Left ventricle myocardium inferior (tissue), 1 donor: ENCODE measurements at places on chromosomes 7 and 10.

DNA sequence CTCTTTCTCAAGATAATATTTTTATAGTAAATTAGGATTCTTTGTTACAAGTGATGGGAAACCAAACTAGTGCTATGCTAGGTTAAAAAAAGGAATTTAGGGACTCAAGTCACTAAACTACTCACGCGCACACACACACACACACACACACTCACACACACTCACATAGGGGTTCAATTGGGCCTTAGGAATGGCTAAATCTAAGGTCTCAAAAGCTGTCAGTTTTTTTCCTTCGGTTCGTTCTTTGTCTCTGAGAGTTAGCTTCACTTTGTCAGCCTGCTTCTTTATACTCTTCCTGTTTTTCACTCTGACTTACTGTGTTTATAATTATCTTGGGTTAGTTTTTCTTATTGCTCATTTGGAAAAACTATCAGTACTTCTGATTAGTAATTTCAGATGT, 138.9 kb downstream of the ADK start:
- no peak for DNase-seq

- DNase-seq = no peak
These were observed 193.9 kb upstream of the TCF7L2 start for GRCh38 chr10:112756235-112756527.

DNA sequence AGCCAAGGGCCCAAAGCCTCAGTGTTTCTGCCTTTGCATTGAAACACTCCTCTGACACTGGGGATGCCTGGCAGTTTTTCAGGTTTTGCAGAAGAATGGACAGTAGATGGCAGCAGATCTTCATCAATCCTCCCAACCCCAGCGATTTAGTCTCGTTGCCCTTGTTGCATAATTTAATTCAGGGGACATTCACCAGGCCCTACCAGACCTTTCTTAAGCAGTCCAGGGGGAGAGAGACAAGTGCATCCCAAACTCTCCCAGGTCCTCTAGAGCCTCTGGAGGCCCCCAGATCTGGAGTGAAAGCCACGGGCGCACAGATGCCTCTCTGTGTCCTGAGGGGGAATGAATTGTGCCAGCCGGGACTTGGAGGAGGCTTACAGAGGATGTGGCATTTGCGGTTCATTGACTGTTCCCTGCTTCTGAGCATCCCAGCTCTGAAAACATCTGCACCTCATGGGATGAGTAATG, 29.6 kb downstream of the MINDY4 start:
- DNase-seq = no peak

GRCh38 chr7:139680676-139681462, 96.9 kb downstream of the HIPK2 start:
- DNase-seq = peak; percentile 68

GRCh38 chr7:31875424-31875823, 188.4 kb downstream of the PPP1R17 start:
- DNase-seq = no peak

- no peak for DNase-seq
These were observed 78.3 kb upstream of the NRP1 start for GRCh38 chr10:33412653-33413361.

GRCh38 chr7:130882396-130882795, 148.4 kb upstream of the KLF14 start:
- DNase-seq = no peak

DNA sequence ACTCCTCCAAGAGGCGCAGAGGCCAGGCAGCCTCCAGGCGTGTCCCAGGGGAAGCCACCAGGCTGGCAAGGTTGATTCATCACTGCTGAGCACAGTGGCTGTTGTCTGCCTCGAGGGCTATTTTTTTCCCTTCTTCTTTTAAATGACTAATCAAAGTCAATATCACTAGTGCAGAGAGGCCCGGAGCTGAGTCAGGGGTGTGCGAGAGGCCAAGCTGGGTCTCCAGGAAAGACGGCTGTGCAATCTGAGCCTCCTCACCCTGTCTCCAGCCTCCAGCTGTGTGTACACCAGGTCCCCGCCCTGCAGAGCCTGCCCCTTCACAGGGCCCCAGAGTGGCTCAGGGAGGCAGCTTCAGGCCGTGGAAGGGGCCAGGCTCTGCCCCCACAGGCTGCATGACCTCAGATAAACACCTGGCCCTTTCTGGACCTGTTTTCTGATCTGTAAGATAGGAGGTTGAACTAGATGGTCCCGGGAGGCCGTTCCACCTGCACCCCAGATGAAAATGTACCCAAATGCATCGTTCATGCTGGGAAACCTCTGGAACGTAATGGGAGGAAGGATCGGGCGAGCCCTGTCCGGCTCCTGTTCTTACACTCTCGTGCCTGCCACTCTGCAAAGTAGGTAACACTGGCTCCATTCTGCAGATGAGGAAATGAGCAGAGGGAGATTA, 3.7 kb downstream of the STX1A start:
- no peak for DNase-seq

GRCh38 chr10:91974960-91975359, 51.4 kb downstream of the BTAF1 start:
- no peak for DNase-seq

GRCh38 chr10:92538231-92538958, 35.5 kb downstream of the IDE start:
- no peak for DNase-seq

- DNase-seq = no peak
These were observed 85.3 kb downstream of the LARP4B start for GRCh38 chr10:846126-846685.

GRCh38 chr7:24297362-24297761, 13.4 kb downstream of the NPY start:
- DNase-seq = no peak

GRCh38 chr10:133359554-133359971, 1.7 kb upstream of the FUOM start:
- no peak for DNase-seq

- no peak for DNase-seq
These were observed 11.9 kb upstream of the CALU start for GRCh38 chr7:128727239-128727638.

- no peak for DNase-seq
These were observed 100.4 kb downstream of the TCERG1L start for GRCh38 chr10:131211146-131211545.

DNA sequence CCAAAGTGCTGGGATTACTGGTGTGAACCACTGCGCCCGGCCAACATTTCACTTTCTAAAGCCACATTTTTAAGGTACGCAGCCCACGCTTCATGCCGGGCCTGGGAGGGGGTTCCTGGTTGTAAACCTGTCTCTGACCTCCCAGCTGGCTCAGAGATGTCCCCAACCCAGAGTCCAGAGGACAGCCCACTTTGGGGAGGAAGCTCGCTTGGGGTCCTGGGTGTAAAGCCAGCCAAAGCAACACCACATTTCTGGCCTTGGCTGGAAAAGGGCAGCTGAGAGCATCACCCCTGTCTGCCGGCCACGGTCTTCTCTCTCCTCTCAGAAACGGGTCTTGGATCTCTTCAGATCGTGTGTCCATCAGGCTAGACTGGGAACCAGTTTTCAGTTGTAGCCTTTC, 23.9 kb upstream of the PITRM1 start:
- no peak for DNase-seq
